Fibroblast of skin of left quadriceps (primary cell): ENCODE measurements at places on chromosomes 2 and 18.

DNA sequence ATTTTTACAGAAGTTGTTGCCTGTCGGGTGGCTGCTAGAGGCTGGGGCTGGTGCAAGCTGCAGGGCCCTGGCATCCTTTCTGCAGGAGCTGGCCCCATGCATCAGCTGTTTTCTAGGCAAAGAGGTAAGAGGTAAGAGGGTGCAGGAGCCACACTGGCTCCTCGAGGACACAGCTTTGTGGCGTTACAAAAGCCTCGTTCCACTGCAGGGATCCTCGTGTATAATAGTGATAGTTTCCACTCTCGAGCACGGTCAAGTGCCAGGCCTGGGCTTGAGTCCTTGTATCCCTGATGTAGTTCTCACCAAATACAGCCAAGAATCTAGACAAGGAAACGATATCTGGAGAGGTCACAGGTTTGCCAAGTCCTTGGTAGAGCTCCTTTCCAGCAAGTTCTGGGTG lies 33.2 kb upstream of the FHOD3 start:
- DNase-seq, result no peak

GRCh38 chr18:63971320-63972001 lies 1.6 kb downstream of the SERPINB8 start:
- no peak for DNase-seq

DNA sequence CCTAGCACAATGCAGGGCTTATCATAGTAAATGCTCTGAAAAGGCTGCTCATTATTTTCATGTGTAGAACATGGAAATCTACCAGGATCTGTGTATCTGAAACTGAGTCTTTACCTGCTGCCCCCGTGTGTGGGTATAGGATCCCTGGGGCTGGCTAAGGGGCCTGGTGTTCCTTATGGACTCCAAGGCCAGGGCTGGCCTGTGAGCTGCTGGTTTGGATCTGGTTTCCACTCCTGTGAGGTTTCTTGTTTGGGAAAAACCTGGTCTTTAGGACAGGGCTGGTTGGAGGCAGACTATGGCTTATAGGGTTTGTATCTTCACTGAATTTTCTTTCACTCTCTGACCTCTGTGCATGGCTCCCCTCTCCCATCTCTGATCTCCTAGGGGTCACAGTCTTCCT lies 80.8 kb downstream of the DYSF start:
- DNase-seq, result no peak

- no peak for DNase-seq
Measured at GRCh38 chr18:59149007-59149406, 9.3 kb downstream of the SEC11C start.

GRCh38 chr18:69872661-69873060 lies 75.0 kb downstream of the CD226 start:
- DNase-seq, result no peak

GRCh38 chr18:10508591-10508990 lies 17.2 kb upstream of the NAPG start:
- no peak for DNase-seq

- no peak for DNase-seq
Measured at GRCh38 chr2:121272596-121272995, 12.4 kb downstream of the TFCP2L1 start.

DNA sequence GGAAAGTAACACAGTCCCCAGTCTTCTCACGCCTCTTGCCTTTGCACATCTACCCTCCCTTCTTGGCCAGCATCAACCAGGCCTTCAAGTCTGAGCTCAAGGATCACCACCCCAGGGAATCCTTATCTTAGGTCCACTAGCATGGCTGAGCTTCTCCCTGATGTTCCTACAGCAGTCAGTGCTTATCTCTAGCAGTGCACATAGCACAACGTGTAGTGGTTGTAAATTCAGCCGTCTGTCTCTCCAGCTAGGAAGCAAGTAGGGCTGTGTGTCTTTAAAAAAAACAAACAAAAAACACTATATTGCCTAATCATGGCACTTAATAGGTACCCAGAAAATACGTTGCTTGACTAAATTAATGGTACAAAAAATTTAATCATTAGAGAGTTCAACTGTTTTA lies 29.2 kb downstream of the KCNG3 start:
- DNase-seq, result no peak

DNA sequence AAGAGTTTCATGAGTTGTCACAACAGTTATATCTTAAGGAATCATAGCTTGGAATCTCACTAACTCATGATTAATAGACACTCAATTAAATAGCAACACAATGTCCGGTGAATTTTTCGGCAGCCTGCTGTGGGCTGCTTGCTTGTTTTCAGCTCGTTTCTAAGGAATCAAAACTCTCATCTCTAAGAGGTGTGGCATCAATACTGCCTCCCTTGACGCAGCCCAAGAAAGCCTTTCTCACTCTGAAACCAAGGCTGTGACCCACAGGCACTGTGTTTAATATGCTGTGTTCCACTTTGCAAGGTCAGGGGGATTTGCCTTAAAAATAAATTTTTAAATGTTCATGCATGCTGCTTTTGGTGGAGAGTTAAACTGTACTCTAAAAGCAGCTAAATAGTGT lies 5.4 kb downstream of the DCC start:
- peak; percentile 29 for DNase-seq

- DNase-seq, result no peak
Measured at GRCh38 chr2:236934656-236935055, 151.0 kb upstream of the COPS8 start.

GRCh38 chr2:170830166-170830565 lies 13.5 kb downstream of the GAD1 start:
- DNase-seq, result no peak

- peak; percentile 17 for DNase-seq
Measured at GRCh38 chr18:51751901-51752300, 554.4 kb upstream of the MEX3C start.

GRCh38 chr18:45719106-45719505 lies 4.9 kb upstream of the SLC14A1 start:
- DNase-seq, result no peak

DNA sequence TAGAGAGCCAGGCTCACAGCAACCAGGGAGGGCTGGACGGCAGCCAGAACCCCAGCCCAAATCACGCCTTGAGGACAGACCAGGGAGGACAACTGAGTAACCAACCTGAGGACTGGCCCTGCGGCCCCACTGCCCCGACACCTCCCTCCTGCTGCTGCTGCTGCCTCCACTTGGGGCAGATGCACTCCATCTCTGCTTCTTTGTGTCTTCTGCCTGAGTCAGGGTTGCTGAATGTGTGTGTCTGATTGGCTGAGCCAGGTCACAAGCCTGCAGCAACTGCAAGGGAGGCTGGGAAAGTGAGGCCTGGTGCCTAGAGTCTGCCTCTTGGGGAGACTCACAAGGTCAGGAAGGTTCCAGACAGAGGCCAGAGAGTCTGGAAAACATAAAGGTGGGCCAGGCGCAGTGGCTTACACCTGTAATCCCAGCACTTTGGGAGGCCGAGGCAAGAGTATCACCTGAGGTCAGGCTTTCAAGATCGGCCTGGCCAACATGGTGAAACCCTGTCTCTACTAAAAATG lies 83.4 kb downstream of the ZFP36L2 start:
- DNase-seq, result no peak
